Activated naive CD8-positive, alpha-beta T cell treated with anti-CD3 and anti-CD28 coated beads for 36 hours (primary cell): ENCODE measurements at places on chromosomes 5 and 9.
A peak's percentile ranks its signal among the peaks of the same experiment; 100 is the strongest.

DNA sequence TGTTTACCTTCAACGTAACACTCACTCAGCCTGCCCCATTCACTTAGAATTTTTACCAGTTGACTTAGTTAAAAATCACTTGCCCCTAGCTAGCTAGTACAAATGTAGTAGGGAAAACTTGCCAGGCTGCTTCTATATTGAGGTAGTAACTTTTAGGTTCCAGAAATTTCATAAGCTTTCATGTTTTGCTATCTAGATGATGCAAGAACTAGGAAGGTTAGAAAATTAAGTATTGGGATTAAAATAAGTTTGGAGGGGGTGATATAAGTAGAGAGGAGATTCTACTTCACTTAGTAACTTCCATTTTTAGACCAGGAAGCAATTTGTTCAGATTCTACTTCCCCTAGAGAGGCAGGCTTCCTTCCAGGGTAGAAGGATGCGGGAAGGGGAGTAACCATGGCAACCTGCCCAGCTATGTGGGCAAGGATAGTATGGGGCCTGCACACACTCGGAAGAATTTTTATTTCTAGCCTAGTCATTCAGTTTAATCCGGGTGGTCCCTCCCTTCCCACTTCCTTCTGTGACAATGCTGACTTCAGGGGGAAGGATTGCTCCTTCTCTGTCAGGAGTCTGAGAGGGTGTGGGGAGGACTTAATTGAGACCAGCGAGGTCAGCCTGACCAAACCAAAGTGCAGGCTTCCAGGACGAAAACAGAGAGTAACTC lies 4.2 kb downstream of the DAB2 start:
- DNase-seq = no peak

DNA sequence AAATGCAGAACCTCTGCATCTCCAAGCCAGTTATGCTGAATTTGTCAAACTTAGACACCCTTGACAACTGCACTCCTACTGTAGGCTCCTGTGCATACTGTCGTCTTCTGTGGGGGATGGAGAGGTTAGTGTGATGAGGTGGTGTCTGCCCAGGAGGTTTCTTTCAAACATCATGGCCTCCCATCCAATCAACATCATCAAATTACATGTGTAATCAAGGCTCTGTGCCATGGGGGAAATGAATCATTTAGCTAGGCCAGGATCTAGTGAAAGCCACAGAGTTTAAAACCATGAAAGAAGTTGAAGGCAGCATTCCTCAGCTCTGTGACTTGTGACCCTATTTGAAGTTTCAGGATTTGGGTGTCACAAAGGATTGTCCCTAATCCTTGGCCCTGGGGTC lies 240.6 kb downstream of the MARCHF11 start:
- no peak for DNase-seq

DNA sequence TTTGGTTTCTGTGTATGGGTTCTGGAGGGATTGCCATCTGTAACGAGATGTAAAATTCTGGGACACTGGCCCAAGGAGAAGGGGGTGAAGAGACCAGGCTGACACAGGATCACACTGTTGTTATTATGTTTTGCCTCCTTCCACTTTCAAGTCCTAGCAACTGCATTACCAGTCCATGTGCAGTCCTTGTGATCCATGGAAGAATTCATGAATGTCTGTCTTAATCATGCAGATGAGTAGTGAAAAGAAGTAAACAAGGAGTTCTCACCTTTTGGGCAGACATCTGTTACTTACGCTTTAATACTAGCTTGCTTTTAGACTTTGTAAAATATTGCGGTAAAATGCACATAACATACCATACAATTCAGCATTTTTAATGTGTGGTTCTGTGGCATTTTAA lies 18.3 kb downstream of the MEGF10 start:
- DNase-seq = no peak

- peak; percentile 58 for DNase-seq
These were observed 2.6 kb downstream of the ZNF79 start for GRCh38 chr9:127426756-127427155.

- DNase-seq = no peak
These were observed 67.6 kb upstream of the RGMB start for GRCh38 chr5:98705841-98706240.

- DNase-seq = no peak
These were observed 30.6 kb downstream of the GPR107 start for GRCh38 chr9:130084337-130084736.

- no peak for DNase-seq
These were observed 1.9 kb downstream of the DAPK1 start for GRCh38 chr9:87499424-87500017.

DNA sequence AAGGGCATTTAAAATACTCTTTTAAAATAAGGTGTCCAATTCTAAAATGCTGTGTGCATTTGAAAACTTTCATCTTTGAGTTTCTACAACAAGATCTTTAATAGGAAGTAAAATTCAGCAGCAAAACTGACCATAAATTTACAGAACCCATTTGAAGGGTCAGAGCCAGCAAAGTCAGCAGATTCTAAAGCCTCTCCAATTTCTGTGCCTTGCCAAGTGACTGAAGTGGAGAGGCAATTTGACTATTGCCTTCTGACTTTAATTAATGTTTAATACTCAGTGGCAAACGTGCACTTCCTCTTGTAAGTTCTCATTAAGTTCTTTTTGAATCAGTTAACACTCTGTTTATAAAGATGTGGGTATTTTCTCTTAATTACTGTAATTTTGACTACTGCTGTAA lies 155.2 kb downstream of the BAAT start:
- no peak for DNase-seq

DNA sequence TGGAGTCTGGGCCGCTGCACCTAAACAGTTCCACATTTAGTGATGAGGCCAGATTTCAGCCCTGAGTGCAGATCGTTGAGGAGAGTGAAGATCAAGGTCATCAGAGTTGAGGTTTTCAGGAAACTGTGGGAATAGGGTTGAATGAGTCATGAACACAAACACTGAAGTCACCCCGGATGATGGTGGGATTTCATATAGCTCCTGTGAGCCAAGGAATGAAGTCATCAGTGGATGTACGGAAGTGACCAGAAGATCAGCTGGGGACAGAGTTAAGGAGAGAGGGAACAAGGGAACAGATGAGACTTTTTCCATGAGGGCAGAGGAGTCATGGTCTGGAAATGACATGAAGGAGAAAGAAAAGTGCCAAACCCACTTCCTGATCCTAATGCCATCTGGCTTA lies 36.5 kb downstream of the PALM2AKAP2 start:
- DNase-seq = no peak

DNA sequence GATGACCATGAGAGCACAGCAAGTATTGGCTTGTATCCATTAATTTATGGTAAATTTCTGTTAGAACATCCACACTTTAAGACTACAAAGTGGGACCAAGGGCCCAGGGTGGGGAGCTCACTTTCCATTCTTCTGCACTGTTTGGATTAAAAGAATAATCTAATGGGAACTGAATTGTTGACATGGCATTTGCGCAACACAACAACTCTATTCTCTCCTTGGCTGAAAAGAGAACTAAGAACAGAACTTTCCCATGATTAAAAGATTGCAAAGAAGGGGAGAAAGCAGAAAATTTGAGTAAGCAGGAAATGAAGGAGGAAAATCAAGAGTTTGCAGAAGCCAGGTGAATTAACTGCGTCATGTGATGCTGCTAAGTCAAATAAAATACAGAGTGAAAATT lies 143.4 kb downstream of the HINT1 start:
- DNase-seq = no peak

DNA sequence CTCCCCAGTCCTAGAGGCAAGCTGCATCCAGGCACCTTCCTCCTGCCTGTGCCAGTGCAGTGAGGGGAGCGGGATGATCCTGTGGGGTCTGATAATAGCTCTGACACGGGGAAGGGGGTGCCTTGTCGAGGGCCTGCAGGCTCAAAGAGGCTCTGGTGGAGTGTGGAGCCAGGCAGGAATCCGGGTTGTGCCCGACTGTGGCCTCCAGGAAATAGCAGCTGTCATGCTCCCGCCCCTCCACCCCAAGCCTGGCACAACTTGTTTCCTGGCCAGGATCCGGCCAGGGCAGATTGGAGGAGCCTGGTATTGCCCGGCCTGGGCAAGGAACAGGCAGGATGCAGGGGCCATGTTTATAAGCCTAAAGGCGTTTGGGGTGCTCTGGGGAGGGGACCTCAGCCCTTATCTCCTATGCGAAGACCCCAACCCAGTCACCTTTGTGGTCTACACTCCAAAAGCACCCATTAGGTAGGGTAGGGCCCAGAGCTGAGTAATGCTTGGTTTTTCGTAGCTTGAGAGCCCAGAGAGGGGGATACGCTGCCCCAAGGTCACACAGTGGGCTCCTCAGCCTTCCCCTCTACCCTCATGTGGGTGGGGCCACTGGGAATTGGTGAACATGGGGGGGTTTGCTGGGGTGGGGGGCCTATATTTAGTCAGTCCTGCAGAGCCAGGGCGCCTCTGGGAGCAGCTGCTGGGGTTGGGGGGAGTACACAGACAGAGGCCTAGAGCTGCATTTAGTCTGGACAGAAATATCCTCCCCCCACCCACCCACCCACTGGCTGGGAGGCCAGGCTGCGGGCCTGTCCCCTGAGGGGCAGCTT lies 12.2 kb downstream of the CXXC5 start:
- no peak for DNase-seq

GRCh38 chr5:125274938-125275724 lies 528.7 kb upstream of the ZNF608 start:
- DNase-seq = no peak

DNA sequence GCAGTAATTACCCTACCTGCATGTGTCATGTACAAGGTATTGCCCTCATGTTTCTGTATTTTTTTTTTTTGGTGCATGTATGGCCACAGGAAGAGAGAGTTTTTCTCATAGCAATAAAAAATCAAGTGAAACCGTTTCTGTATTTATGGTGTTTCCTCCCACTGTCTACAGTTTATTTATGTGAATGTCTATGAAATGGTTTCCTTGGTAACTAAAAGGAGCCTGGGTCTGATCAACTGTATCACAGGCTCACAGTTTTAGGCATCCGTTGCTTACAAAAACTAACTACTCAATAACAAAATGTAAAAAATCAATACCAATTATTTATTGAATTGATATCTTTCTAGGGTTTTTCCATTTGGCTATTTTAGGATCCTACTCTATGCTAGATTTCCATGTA lies 464.4 kb downstream of the TAF11L14 start:
- no peak for DNase-seq

- no peak for DNase-seq
These were observed 2.2 kb downstream of the COL23A1 start for GRCh38 chr5:178587763-178588611.

DNA sequence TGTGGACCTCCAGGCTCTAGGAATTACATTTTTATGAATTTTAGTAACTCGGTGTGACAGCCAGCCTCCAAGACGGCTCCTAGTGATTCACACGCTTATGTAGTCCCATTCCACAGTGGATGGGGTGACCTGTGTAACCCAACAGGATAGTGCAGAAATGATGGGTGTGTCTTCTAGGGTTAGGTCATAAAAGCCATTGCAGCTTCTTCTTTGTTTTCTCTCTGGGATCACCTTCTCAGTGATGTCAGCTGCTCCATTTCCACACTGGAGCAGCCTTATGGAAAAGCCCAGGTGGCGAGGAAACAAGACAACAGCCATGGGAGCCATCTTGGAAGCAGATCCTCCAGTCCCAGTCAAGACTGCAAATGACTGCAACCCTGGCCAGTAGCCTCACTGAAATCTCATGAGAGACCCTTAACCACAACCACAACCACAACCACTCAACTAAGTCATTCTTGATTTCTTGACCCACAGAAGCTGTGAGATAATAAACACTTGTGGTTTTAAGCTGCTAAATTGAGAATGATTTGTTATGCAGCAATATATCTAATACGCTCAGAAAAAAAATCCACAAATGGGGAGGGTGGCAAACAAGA lies 5.1 kb upstream of the GNPDA1 start:
- DNase-seq = peak; percentile 54

DNA sequence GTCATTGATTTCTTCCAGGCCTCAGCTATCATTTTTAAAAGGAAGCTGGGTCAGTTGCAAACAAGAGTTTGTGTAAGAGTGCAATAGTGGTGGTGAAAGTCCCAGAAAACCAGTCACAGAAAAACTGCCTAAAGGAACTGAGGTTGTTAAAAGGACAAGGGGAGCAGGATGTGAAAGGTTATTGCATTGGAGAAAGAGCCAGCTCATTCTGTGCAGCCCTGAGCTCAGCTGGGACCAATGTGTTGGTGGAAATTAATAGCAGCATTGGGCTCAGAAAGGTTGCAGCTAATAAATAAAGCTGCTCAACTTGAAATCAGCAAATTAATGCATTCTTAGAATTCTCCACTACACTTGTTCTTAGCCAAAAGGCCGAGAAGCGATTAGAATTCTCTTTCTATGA lies 34.9 kb downstream of the NREP start:
- DNase-seq = no peak

DNA sequence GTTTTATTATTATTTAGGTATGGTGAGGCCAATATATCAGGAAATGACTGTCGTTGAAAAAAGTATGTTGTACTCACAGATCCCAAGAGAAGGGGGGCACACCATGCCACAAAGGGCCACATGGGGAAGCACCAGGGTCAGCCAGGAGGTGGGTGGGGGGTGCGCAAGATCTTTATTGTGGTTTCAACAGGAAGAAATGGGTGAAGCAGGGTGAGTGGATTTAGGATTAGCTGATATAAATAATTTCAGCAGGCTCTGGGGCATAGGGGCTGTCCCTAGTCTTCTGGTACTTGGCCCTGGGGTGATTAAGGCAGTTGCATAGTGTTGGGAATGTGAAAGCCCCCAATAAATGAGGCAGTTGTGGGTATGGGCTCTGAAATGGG lies 8.6 kb downstream of the PDCD1LG2 start:
- DNase-seq = peak; percentile 44

DNA sequence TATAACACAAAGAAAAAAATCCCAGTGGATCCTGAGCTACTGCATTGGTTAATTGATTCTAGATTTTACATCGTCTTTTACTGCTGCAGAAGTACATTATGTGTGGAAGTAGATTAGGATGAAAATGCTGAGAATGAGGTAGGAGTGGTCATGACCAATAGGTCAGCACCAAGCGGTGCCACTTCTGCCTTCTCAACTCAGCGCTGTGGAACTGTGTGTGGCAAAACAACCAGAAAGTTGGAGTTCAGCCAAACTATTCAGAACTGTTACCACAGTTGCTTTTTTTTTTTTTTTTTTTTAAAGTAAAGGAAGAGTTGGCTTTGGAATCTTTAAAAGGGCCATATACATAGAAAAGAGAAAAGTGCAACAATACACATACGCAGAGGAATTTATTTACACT lies 24.2 kb downstream of the POU5F2 start:
- DNase-seq = no peak

DNA sequence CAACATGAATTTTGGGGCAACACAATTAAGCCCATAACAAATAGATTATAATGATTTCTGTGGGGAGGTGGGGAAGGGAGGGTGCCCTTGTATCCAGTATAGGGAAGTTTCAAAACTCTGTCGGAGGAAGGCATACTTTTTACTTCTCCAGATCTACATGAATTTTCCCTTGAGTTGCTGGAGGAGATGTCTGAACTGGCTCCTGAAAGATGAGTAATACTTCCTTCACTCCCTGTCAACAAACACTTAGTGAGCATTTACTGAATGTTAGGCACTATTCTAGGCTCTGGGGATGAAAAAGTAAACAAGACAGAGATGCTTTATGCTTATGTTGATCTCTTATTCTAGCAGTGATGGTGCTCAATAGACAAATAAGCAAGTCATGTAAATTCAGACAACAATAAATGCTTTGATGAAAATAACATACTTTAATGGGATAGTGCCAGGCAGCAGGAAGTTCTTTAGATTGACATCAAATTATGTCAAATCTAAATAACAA lies 197.9 kb upstream of the ANKH start:
- DNase-seq = no peak
